ENCODE measurements at places on chromosomes 1 and 21. TPM values are rescaled to one million over a fixed set of nuclear protein-coding genes. Genes with fewer than 3 reads are reported as not detected.

Gene SPRR1A
- not detected for total RNA-seq

Gene SMIM1
- total RNA-seq: 10.2 TPM

Gene FMO3
- 0.14 TPM for total RNA-seq

Gene HHIPL2
- total RNA-seq: 0.14 TPM

Gene RPAP2
- total RNA-seq: 23.0 TPM

- DNase-seq: no peak
Observed at GRCh38 chr1:21584096-21584495, 74.9 kb downstream of the ALPL start.

- DNase-seq: no peak
Observed at GRCh38 chr1:30125021-30125820, 598.2 kb downstream of the MATN1 start.

GRCh38 chr1:41866285-41866684, 52.4 kb downstream of the HIVEP3 start:
- no peak for DNase-seq

DNA sequence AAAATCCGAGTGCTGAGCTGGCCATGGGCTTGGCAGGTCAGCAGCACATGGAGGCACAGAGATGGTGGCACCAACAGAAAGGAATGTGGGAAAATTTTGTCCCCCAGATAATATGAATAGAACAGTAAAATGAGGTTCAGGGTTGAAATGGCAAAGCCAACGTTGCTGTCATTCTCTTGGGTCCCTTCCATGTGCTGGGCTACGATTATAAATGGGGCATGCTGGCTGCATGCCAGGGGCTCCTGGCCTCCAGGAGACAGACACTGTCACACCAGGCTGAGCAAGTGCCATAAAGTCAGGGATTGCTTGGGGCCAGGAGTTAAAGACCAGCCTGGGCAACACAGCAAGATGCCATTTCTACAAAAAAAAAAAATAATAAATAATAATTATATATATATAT, 77.1 kb downstream of the TOMM20 start:
- no peak for DNase-seq

DNA sequence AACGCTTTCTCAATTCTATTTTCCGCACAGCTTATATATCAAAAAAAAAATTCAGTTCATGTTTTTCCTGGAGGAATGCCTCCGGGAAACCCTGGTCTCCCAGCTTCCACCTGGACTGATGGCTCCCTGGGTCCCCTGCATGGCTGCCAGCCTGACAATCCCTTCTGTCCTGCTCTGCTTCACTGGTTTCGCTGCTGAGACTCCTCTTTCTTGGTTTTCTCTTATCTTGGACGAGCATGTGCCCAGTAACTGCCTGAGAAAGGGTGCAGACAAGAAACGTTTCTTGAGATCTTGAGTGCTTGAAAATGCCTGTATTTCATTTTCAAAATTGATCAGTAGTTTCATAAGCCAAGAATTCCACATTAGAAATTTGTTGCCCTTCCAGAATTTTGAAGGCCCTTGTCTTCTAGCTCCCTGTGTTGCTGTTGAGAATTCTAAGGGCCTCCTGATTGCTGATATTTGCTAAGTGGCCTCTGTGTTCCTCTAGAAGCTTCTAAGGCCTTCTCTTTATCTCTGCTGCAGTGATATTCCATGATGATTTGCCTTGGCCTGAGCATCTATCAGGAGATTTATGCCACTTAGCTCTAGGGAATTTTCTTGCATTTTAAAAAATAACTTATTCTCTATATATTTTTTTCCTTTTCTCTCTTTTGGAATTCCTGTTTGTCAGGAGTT, 44.7 kb downstream of the ETS2 start:
- DNase-seq: no peak

DNA sequence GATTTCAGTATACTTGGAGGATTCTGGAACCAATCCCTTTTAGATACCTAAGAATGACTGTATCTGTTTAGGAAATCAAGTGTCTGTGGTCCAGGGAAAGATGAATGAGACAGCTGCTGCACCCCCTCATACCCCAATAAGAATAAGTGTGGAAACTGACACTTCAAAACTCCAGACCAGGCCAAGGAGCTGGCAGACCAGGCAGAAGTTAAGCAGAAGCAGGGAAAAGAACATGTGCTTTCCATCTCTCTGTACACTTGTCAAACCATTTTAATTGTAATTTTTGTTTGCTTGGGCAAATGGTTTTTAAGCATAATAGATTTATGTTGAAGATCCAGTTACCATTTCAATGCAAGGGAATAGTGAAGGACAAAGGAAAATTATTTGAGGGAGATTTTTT, 100.2 kb downstream of the GREM2 start:
- no peak for DNase-seq

DNA sequence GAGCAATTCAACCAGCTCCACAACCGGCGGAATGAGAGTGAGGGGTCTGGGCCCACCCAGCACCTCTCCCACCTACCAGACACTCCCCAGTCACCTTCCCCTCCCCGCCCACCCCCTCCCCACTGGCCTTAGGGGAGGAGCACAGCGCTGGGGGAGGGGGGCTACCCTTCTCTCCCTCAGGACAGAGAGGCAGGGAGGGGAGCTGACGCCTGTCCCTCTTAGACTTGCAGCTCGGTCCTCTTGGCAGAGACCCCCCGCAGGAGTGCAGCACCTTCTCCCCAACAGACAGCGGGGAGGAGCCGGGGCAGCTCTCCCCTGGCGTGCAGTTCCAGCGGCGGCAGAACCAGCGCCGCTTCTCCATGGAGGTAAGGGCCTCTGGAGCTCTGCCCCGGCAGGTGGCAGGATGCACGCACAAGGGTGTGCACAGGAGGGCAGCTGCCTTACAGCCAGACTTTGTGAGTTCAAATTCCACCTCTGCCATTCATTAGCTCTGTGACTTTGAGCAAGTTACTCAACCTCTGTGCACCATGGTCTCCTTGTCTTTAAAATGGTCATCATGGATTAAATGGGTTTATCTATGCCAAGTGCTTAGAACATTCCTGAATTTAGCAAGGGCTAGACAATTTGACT, 18.9 kb downstream of the CDK18 start:
- DNase-seq: no peak

- no peak for DNase-seq
Observed at GRCh38 chr21:28228636-28228995, 764.1 kb downstream of the LTN1 start.

All from WTC11 (cell line).